ENCODE measurements at places on chromosomes 2 and 18.

- no peak for DNase-seq
Observed at GRCh38 chr2:192473331-192473730, 278.6 kb upstream of the TMEFF2 start.

DNA sequence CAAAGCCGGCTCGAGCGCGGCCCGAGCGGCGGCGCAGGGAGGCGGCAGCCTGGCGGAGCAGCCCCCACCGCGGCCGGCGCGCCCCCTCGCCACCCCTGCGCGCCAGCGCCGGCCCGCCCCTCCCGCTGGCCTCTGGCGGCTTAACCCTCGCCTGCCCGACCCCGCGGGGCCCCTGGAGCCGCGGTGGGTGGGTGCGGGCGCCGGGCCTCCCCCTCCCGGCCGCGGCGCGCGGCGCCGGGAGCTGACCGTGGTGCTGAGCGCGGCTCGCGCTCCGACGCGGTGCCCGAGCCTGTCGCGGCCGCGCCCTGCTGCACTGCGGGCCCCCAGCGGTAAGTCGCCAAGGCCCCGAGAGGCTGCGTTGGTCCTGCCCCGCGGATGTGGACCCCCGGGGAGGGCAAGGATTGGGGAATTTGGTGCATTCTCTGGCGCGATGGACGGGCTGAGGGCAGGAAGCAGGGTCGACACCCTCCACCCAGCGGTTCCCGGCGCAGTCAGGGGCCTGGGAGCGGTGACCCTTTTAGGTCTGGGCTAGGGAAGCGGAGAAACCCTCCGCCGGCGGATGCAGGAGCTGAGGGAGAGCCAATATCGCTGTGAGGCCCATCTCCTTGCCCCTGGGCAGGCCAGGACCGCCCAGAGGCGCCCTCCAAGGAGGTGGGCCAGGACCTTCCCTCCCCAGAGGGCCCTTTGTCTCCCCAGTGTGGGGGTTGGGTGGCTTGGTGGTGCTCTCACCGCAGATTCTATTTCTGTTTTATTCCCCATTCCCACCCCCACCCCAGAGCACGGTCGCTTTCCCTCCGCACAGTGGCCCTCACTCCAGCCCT, 923 bp downstream of the AMER3 start:
- DNase-seq = no peak

DNA sequence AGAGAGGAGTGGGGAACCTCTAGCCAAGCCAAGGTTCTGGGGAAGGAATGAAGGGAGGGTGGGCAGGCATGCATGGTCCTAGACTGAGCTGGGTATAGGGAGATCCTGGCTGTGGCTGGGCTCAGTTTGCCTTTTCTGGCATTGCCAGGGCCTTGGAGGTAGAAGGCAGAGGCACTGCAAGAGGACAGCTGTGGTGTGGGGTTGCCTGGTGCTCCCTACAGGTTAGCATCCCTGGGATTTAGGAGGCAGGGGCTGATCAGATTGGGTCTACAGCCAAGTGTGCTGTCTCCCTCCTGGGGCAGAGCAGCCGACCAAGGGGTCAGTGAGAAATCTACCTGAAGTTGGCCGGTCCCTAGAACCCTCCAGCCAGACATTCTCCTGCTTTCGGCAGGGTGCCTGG, 15.9 kb downstream of the ABCG8 start:
- DNase-seq = no peak

DNA sequence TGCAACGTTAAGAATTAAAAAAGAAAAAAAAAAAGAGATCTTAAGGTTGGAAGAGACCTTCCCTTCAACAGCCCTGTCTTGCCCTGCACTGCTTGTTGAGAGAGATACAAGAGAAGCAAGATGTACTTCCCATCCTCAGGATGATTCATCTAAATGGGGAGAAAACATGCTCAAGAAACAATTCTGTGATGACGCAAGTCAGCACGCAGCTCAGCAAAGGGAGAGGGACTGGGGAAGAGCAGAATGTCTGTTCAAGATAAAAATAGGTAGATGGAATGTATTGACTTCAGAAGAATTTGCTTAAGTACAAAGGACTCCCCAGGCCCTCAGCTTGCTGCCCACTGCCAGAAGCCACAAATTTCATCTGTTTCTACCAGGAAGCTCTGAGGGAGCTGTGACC, 198.2 kb upstream of the SPRED2 start:
- no peak for DNase-seq

GRCh38 chr2:127101756-127102477, 5.0 kb downstream of the BIN1 start:
- no peak for DNase-seq

DNA sequence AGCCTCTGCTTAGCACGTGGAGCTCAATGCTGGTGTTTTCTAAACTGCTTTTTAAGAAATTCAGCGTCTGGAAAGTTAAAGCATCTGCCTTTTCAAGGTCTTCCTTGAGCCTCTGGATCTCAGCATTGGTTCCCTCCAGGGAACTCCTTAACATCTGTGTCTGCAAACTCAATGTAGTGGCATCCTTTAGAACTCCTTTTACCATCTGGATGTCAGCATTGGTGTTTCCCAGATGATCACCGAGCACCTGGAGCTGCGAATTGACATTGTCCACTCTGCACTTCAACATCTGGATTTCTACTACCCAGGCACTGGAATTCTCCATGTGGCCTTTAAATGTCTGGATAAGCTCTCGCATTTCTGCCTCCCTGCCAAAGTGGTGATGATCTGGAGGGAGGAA, 3.7 kb downstream of the CLEC4F start:
- DNase-seq = no peak

- DNase-seq = no peak
Observed at GRCh38 chr2:150462770-150463169, 24.7 kb downstream of the RND3 start.

- DNase-seq = no peak
Observed at GRCh38 chr2:211903961-211904360, 634.6 kb downstream of the ERBB4 start.

DNA sequence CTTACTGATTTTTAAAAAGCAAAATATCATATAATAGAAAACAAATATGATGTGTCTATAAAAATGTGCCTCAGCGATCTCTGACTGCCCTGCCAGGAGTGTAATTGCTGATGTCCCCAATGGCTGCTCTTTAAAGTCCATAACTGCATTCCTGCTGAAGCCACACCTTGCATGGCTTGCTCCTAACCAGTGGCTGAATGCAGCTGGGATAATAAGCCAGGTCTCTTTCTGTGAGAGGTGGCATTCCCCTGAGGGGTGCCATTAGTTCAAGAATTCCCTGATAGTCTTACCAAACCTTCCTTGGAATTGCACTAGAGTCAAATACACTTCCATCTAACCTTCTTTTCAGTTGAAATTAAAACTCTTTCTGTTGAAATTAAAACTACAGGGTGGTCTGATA, 125.8 kb upstream of the ZNF804A start:
- DNase-seq = no peak

- DNase-seq = no peak
Observed at GRCh38 chr2:167925758-167926157, 321.6 kb downstream of the STK39 start.

DNA sequence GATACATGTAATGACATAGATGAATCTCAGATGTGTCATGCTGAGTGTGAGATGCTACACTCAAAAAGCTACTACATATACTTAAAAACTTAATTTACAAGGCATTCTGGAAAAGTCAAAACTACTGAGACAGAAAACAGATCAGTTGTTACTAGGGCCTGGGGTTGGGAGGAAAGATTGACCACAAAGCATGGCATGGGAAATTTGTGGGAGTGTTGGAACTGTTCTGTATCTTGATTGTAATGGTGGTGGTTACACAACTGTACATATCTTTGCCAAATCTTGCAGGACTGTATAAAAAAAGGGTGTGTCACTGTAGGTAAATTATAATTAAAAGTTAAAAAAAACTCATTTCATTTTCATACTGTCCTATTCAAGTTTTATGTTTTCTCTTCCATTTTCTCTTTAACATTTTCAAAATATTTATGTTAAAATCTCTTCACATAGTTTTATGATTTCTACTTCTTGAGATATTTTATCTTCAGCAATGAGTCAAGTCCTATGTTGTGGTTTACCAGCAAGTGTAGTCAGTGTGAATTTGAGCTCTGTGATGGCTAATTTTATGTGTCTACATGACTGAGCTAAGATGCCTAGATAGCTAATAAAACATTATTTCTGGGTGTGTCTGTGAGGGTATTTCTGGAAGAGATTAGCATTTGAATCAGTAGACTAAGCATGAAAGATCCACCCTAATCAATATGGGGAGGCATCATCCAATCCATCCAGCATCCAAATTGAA, 58.6 kb upstream of the VRK2 start:
- DNase-seq = no peak

- no peak for DNase-seq
Observed at GRCh38 chr2:19195661-19196060, 162.8 kb downstream of the OSR1 start.

GRCh38 chr2:222319586-222320435, 21.0 kb upstream of the PAX3 start:
- no peak for DNase-seq

DNA sequence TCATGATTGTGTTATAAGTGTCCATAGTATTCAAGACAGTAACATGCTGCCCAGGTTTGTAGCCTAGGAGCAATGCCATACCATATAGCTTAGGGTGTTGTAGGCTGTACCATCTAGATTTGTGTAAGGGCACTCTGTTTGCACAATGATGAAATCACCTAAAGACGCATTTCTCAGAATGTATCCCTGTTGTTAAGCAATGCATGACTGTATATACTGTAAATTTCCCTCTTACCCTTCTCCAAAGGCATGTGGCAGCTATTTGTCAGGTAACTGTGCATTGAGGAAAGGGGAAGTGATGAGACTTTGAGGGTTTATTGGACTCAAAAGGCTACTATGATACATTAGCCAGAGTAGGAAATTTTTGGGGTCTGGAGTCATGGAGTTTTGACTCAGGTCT, 180.8 kb downstream of the VAPA start:
- no peak for DNase-seq

DNA sequence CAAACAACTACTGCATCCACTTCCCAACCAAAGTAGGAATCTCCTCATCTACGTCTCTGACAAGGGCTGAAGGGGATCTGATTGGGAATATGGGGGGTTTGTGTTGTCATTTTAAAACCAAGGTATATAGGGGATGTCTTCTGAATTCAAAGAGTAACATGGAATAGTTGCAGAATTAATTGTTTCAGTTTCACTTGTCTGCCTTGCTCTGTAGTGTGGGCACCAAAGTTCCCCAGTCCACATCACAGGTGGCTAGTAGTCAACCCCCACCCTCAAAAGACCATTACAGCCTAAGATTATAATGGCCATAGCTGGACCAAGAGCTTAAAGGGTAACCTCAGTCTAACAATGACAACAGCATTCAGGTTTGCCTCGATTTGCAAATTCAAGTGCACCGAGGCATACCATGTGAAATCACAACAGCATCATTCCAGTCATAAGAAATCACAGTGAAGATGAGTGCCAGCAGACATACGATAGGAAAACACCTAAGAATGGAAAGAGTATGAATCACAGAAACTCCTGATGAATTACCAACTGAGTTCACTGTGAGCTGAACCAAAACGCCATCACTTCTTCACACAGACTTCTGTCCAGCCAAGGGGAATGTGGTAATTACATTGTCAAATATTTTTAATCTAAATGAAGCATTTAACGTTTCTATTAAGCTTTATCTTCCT, 52.4 kb downstream of the MYO5B start:
- no peak for DNase-seq

DNA sequence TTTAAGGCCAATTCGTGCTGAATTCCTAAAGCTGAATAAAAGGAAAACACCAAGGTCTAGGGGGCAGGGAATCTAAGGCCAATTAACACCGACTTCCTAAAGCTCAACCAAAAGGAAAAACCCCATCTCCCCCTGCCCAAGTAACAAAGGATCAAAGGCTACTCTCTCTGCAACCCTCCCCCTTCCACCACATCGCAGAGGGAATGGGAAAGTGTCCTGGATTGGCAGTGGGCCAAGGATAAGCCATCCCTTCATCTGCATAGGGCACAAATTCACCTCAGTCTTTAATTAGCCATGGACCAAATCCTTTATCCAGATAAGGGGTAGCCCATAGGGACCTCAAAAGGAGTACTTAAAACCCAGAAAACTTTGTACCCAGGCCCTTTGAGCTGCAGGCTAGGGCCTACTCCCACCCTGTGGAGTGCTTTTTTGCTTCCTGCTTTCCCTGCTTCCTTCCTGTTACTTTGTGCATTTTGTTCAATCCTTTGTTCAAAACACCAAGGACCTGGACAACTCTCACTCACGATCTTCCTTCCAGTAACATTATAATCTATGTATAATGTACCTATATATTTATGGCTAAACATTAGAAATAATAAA, 2119.8 kb upstream of the CELF4 start:
- no peak for DNase-seq

- DNase-seq = no peak
Observed at GRCh38 chr18:63850020-63850419, 37.5 kb upstream of the SERPINB2 start.

- no peak for DNase-seq
Observed at GRCh38 chr2:239039479-239039861, 191.6 kb downstream of the TWIST2 start.

DNA sequence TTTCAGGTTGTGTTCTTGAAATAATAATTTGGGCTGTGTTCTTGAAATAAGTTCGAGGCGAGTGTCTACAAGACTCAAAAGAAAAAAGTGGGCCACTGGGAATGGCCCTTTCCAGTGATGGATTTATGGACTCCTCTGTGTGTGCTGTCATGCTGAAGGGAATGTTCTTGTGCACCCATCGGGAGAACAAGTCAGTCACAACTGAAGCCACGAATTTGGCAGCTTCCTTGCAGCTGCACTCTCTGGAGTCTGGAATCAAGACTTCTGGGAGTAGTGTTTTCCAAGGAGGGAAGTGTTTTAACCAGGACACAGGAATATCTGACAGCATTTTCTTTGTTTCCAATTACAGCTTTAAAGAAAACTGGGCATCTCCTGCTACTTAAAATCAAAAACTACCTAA, 620 bp downstream of the SLC14A1 start:
- no peak for DNase-seq

DNA sequence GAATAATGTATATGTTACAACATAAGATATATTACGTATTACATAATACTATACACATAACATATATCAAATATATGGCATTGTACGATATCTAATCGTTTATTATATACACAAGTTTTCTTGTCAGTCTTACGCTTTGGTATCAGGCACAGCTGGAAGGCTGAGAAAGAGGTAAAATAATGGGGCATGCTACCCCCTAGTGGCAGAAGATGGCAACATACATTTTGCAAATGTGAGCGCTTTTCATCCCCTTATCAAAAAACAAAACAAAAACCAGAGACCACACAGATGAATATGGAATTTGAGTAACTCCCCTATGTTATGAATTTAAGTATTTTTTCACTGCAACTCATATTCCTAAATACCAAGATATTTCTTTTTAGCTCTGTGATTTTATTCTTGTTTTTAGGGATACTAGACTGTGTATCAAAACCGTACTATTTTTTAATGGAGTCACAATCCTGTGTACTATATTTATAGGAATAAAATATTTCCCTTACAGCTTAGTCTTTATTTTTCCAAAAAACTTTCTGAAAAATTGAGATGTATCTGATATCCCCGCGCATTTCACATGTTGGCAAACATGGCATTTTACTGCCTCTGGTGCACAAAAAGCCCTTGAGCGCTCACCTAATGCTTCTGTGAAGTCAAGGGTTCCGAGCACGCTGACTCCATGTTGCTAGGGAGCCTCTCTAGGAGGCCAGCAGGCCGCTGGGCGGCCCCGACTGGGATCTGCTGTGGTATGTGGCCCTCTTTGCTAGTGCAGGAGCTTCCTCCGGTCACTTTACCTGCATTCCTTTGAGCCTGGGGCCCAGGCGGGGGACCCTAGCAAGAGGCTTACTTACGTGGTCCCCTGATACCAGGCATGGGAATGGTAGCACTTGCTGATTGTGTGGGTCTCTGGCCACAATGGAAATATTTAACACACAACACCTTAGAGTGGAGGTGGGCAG, 62.5 kb downstream of the SLC4A3 start:
- peak; percentile 48 for DNase-seq
